ENCODE measurements at places on chromosomes 7 and 10. TPM values are rescaled to one million over a fixed set of nuclear protein-coding genes. Genes with fewer than 3 reads are reported as not detected.

The RPEL1 gene
- total RNA-seq = under 0.01 TPM

The ADGRA1 gene
- not detected for total RNA-seq

The MGAM2 gene
- not detected for total RNA-seq

The DYNC1I1 gene
- total RNA-seq = not detected

The SORCS3 gene
- total RNA-seq = not detected

The DNAH11 gene
- 7.3 TPM for total RNA-seq

The TMEM236 gene
- total RNA-seq = 0.07 TPM

The CPN1 gene
- total RNA-seq = not detected

The C10orf105 gene
- not detected for total RNA-seq

The CCDC3 gene
- 1.00 TPM for total RNA-seq

The CDC14C gene
- 0.07 TPM for total RNA-seq

The AGMO gene
- not detected for total RNA-seq

The AS3MT gene
- 2.1 TPM for total RNA-seq

The GRID2IP gene
- total RNA-seq = 0.14 TPM

The MLXIPL gene
- total RNA-seq = 0.14 TPM

The ECD gene
- 21.5 TPM for total RNA-seq

The STX1A gene
- total RNA-seq = 18.2 TPM

The ANKRD7 gene
- total RNA-seq = 0.34 TPM

Measured in nasal cavity respiratory epithelium epithelial cell of viscerocranial mucosa (primary cell).